Thoracic aorta (tissue), 2 donors: ENCODE measurements at places on chromosomes 1 and 21. TPM values are rescaled to one million over a fixed set of nuclear protein-coding genes. Genes with fewer than 3 reads are reported as not detected.

CRYAA gene
- not detected for total RNA-seq

ASPM gene
- total RNA-seq: 0.81 TPM

IGSF5 gene
- not detected for total RNA-seq

UTS2 gene
- not detected for total RNA-seq

OR2T33 gene
- not detected for total RNA-seq

FBXO42 gene
- total RNA-seq: 71.2 TPM

TMEM82 gene
- total RNA-seq: not detected

HSPB7 gene
- 223 TPM for total RNA-seq

LAMC2 gene
- total RNA-seq: 4.5 TPM

TXLNA gene
- total RNA-seq: 89.5 TPM

TSPAN1 gene
- 7.0 TPM for total RNA-seq

SLC9C2 gene
- not detected for total RNA-seq

UAP1 gene
- 284 TPM for total RNA-seq

AIM2 gene
- total RNA-seq: 1.1 TPM

ELF3 gene
- total RNA-seq: 0.95 TPM

UBXN10 gene
- 0.68 TPM for total RNA-seq

LCE5A gene
- not detected for total RNA-seq

KMO gene
- 0.81 TPM for total RNA-seq

CLDN14 gene
- total RNA-seq: not detected

DCDC2B gene
- not detected for total RNA-seq

GBP3 gene
- 51.9 TPM for total RNA-seq

PRAMEF15 gene
- not detected for total RNA-seq

MMP23B gene
- total RNA-seq: 87.2 TPM

ZBTB8A gene
- total RNA-seq: 4.5 TPM

CITED4 gene
- 53.5 TPM for total RNA-seq

BNIPL gene
- total RNA-seq: 0.14 TPM

HES5 gene
- 0.27 TPM for total RNA-seq

NBPF10 gene
- 4.2 TPM for total RNA-seq

AK5 gene
- 1.4 TPM for total RNA-seq

GFI1 gene
- 0.71 TPM for total RNA-seq

PIGM gene
- total RNA-seq: 5.0 TPM

KRTAP20-2 gene
- total RNA-seq: not detected
